Astrocyte (in vitro differentiated cells and primary cell): ENCODE measurements at places on chromosomes 5 and 9.
A peak's percentile ranks its signal among the peaks of the same experiment; 100 is the strongest.

- peak; percentile 71 for DNase-seq
Measured at GRCh38 chr9:129464972-129465833, 155.7 kb downstream of the C9orf50 start.

DNA sequence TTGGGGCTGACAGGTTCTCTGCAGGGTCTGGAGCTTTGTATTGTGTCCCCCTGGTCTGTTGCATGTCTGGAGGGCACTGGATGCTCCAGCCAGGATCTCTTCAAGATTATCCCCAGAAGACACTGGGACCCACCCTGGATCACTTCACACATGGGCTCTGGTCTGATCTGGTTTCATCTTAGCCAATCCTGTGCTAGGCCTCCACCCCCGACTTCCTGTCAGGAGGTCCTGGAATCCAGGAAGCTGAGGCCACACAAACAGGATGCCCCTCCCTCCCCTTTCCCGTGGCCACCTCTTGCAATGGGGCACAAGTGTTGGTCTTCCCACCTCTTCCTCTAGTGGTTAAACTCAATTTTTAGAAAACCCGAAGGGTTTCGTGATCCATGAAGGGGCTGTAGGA, 242.6 kb upstream of the MVB12B start:
- no peak for DNase-seq

- peak; percentile 89 for DNase-seq
Measured at GRCh38 chr9:110123341-110124095, 84.4 kb downstream of the C9orf152 start.

- DNase-seq = no peak
Measured at GRCh38 chr9:87158765-87159164, 211.5 kb upstream of the GAS1 start.

DNA sequence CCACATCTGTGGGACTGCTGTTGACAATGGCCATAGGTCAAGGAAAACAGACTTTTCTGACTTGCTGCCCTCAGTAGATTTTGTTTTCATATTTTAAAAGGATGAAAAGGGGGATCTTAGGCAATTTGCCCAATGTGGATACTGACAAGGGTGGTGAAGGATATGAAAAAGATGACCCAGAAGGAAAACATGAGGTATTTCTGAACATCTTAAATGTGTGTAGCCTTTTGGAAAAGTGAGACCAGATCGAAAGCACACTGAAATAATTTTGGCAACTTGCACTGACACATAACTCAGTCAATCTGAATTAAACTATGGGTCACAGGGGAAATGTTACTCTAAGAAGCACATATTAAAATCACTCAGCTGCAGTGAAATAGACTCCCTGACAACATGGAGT, 1793.0 kb upstream of the ACO1 start:
- DNase-seq = no peak

- DNase-seq = peak; percentile 51
Measured at GRCh38 chr9:36011379-36011778, 25.3 kb upstream of the RECK start.

- DNase-seq = peak; percentile 32
Measured at GRCh38 chr5:149210968-149211490, 60.6 kb upstream of the AFAP1L1 start.

GRCh38 chr5:178688551-178688950, 41.9 kb downstream of the ZNF354A start:
- DNase-seq = no peak

DNA sequence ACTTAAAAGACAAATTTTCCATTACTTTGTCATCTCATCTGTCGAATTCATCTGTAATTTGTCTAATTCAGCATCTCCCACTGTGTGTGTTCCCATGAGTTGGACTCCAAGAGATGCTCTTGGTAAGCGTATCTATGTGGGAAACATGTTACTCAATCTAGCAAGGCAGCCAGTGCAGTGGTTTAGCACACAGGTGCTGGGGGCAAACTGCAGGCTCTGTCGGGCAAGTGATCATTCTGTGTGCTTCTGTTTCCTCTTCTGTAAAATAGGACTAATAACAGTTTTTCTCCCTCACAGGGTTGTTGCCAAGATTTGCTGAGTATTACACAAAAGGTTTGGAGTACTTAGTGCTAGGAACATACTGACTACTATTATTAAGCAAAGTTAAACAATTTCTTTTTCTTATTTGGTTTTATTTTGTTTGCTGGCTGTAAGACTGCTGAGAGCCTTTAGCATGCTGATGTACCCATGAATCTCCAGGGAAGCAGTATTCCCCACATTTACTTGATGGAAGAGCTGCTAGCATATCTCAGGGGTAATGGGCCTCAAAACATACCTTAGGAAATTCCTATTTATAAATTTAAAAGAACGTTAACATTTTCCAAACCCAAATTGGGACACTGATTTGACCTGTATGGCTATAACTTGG, 709 bp upstream of the GAPT start:
- DNase-seq = no peak

- DNase-seq = no peak
Measured at GRCh38 chr5:181087309-181087708, 43.7 kb downstream of the OR2V1 start.

DNA sequence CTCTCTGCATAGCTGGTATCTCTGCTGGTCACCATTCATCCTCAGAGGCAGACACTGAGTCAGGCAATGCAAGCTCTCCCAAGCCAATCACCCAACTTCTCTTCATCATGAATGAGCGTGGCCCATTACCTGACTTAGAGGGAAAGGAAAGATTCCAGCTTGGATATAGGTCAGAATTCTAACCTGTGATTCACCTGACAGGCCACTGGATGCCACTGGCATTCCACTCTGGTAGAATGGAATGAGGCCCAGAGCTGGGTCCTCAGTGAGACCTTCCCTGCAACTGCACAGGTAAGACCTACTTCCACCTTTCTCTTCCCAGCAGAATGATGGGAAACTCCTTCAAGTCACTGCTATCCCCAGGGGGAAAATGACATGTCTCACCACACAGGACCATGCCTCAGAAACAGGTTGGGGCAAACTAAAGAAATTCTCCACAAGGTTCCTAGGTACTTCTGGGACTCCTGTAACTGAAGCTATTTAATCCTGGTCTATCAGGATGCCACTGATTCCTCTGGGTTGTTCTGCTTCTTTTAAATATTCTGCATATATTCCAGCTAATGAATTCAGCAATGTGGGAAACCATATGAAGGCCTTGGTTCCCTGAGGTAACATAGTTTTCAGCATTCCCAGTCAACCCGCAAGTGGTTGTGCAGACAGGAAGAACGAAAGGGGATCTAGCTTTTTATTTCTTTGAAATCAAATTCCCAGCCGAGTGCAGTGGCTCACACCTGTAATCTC, 62.0 kb downstream of the SUSD1 start:
- DNase-seq = no peak

DNA sequence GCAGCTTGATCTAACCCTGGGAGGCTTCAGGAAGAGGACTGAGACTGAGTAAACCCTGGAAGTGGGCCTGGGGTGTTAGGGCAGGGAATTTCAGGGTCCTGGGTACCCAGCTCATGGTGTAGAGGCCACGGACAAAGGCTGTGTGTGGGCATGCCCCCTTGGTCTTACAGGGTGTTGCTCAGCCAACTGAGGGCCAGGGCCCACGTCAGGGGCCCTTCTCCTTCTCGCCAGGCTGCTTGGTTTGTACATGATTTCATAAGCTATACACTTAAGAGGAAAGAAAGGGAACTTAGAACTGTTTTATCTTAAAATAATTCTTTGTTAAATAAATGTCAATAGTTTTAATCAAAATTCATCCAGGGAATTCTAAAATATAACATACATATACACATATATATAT, 95.4 kb downstream of the TLE4 start:
- DNase-seq = no peak

- peak; percentile 51 for DNase-seq
Measured at GRCh38 chr5:180283026-180283615, 8.8 kb downstream of the MAPK9 start.

GRCh38 chr9:16442622-16443021, 427.8 kb downstream of the BNC2 start:
- DNase-seq = peak; percentile 71

DNA sequence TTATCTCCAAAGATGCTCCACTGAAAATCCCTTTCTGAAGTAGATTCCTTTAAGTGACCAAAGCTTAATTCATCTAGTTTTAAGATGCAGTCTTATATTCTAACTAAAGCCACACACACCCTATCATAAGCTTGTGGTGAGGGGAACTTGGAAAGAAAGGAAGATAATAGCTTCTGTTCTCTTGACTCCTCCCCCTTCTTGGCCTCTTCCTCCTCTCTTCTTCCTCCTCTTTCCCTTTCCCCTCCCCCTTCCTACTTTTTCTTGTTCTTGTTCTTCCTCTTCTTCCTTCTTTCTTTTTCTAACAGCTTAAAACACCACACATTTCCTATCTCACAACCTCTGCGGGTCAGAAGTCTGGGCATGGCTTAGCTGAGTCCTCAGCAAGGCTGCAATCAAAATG, 23.5 kb downstream of the IL7R start:
- DNase-seq = no peak

- DNase-seq = no peak
Measured at GRCh38 chr5:174381241-174381640, 335.7 kb downstream of the NSG2 start.

- DNase-seq = no peak
Measured at GRCh38 chr5:51273021-51273420, 110.2 kb upstream of the ISL1 start.

DNA sequence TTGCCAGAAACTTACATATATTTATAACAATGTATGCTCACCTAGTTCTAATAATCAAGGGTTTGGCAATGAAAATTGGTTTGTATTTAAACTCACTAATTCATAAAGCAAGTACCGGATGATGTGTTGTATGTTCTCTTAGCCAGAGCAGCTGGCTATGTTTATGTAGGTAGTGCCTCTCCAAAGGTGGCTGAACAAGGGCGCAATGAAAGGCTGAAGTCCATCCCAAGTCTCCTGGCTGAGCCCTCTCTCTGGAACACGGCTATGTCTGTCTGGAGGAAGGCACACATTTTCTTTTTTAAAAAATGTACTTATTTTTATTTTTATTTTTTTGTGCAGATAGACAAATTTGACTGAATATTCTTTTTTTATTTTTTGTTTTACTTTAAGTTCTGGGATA, 141.2 kb upstream of the DAB2 start:
- no peak for DNase-seq

DNA sequence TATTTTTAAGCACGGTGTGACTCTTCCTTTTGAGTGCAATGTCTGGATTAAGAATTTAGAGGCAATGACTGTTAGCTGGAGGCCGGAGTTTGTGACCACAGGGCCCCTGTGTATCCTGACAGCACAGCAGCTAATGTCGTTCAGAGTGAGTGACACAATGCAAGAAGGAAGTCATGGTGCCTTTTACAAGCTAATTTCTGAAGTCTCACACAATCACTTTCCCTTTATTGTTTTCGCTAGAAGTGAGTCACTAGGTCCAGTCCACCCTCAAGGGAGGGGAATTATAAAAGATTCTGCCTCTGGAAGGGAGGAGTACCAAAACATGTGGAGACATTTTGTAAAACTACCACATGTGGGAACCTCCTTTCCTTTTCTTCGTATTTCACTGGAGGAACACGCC, 185.5 kb upstream of the FGF10 start:
- DNase-seq = no peak

GRCh38 chr5:389197-389821, 53.7 kb upstream of the EXOC3 start:
- DNase-seq = no peak

DNA sequence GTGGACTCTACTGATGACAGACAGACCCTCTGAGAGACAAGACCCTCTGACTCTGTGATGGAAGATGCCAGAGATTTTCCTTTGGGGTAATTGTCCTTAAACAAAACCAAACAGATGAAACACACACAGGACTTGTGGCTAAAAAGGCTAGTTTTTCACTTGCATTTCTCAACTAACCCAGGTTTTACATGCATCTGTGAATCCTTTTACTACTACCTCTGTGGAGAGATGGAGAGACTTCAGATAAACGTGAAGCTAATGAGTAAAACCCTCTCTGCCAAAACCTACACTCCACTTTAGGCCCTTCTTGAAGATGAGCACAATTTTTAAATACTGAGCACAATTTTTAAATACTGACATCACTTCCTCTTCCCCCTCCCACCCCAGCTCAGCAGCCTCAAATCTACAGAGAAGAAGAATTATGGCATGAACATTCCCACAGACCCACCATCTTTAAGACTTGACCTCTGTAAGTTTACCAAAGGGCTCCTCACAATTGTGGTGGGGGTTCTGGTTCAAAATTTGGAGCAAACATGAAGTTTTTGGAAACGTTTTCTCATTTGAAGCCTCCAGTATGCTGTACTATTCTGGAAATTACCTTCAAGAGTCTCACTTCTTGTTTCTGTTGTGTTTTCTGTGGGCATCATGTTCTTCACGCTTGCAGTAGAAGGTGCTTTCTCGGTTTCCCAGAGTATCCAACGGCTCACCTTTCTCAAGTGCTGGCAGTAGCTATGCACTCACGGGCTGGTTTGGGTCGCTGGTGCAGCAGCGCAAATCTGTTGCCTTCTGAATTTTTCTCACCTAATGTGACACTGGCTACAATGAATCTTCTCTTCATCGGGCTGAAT, 42.7 kb downstream of the ACER2 start:
- no peak for DNase-seq

DNA sequence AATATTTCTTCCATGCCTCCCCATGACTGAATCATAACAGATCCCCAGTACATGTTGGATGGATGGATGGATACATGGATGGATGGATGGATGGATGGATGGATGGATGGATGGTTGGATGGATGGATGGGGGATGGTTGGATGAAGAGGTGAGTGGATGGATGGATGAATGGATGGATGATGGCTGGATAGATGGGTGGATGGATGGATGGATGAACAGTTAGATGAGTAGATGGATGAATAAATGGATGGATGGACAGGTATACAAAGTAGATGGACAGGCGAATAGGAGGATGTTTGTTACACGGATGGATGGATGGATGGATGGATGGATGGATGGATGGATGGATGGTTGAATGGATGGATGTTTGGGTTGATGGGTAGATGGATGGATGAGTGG, 120.0 kb upstream of the HAND1 start:
- DNase-seq = no peak

DNA sequence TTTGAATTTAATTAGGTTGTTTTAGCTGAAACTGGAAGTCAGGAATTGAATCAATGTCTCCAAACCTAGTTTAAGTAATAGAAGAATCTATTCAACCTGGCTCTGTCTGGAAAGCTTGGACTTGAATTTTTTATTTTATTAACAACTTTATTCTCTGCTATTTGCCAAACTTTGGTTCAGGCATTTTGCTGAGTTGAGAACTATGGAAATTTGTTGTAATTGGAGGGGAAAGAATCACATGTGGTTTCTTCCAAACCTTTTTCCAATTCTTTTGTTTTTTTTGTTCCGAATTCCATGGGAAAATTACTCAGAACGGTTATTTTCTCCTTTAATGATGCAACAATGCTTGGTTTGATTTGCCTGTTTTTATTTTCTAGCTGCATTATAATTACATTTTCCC, 98.2 kb upstream of the RPS23 start:
- DNase-seq = no peak

GRCh38 chr9:37053684-37054362, 19.8 kb upstream of the PAX5 start:
- DNase-seq = no peak

- no peak for DNase-seq
Measured at GRCh38 chr5:180161420-180162303, 47.3 kb downstream of the RASGEF1C start.
